ENCODE measurements at places on chromosomes 16 and 17.

DNA sequence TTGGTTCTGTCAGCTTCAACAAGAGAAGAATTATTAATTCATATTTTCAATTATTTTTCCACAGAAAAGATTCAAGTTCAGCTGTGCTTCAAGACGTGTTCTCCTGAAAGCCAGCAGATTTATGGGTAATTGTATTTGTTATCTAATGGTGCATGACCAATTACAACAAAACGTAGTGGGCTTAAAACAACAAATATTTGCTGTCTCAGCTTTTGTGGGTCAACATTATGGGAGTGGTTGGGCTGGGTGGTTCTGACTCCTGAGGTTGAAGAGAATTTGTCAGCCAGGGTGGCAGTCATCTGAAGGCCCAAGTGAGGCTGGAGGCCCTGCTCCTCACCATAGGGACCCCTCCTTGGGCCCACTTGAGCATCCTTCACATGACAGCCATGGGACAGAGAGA is 24.1 kb upstream of the KREMEN2 start:
- DNase-seq, result no peak

- DNase-seq, result no peak
Observed at GRCh38 chr16:19888834-19889233, 4.2 kb upstream of the GPRC5B start.

DNA sequence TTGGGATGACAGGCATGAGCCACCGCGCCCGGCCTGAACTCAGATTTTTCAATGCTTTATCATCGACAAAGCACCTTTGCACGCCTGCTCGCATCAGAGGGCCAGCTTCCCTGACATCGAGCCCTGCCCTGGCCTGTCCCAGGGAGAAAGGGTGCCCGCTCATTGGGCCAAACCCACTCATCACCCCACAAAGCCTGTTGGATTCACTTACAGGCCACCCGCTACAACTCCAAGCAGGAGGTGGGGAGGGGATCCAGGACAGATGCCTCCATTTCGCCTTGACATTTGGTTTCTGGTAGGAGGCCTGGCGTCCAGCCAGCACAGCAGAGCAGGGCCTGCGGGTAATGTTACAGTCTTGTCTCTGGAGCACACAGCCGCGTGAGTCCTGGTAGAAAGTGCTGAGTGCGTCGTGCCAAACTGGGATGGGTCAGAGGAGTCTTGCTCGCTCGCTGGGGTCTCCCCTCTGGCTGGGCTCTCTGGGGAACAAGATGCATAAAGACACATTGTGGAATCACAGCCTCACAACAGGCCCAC is 19.8 kb downstream of the SMTNL2 start:
- DNase-seq, result no peak

GRCh38 chr17:80006339-80006720 is 29.3 kb downstream of the TBC1D16 start:
- no peak for DNase-seq

- DNase-seq, result no peak
Observed at GRCh38 chr17:61371179-61371578, 28.5 kb upstream of the TBX2 start.

GRCh38 chr17:7992516-7992915 is 9.9 kb upstream of the GUCY2D start:
- no peak for DNase-seq

- no peak for DNase-seq
Observed at GRCh38 chr17:82474223-82475010, 15.9 kb downstream of the NARF start.

- DNase-seq, result no peak
Observed at GRCh38 chr16:88321635-88322499, 60.9 kb upstream of the ZNF469 start.

- DNase-seq, result peak; percentile 16
Observed at GRCh38 chr17:79003661-79004411, 5.7 kb downstream of the CANT1 start.

GRCh38 chr17:49687878-49688491 is 10.1 kb upstream of the SPOP start:
- no peak for DNase-seq

- DNase-seq, result no peak
Observed at GRCh38 chr16:31297496-31297895, 37.7 kb downstream of the ITGAM start.

- no peak for DNase-seq
Observed at GRCh38 chr16:23324727-23325126, 22.6 kb downstream of the SCNN1B start.

DNA sequence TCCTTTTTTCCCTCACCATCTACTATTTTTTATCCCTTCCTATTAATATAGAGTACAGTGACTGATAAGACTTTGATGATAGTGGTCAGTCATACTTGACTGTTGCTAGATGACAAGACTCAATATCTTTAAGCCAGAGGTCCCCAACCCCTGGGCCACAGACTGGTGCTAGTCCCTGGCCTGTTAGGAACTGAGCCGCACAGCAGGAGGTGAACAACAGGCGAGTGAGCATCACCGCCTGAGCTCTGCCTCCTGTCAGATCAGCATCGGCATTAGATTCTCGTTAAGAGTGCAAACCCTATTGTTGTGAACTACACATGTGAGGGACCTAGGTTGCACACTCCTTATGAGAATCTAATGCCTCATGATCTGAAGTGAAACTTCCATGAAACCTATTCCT is 341.3 kb downstream of the BCAS3 start:
- no peak for DNase-seq

DNA sequence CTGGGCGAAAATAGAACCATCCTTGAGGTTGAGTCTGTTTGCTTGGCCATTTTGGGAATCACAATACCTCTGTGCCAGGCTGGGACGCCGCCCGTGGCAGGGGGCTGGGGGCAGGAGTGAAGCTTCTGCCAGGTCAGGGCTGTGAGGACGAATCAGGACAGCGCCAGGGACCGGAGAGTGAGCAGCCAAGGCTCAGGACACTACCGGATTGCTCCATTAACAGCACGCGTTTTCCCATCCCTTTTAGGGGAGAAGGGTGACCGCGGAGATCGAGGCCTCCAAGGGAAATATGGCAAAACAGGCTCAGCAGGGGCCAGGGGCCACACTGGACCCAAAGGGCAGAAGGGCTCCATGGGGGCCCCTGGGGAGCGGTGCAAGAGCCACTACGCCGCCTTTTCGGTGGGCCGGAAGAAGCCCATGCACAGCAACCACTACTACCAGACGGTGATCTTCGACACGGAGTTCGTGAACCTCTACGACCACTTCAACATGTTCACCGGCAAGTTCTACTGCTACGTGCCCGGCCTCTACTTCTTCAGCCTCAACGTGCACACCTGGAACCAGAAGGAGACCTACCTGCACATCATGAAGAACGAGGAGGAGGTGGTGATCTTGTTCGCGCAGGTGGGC is 23.4 kb downstream of the C1QTNF1 start:
- DNase-seq, result no peak

GRCh38 chr17:57270801-57271245 is 14.5 kb downstream of the MSI2 start:
- DNase-seq, result no peak

- DNase-seq, result no peak
Observed at GRCh38 chr16:56965149-56966092, 3.7 kb downstream of the CETP start.

DNA sequence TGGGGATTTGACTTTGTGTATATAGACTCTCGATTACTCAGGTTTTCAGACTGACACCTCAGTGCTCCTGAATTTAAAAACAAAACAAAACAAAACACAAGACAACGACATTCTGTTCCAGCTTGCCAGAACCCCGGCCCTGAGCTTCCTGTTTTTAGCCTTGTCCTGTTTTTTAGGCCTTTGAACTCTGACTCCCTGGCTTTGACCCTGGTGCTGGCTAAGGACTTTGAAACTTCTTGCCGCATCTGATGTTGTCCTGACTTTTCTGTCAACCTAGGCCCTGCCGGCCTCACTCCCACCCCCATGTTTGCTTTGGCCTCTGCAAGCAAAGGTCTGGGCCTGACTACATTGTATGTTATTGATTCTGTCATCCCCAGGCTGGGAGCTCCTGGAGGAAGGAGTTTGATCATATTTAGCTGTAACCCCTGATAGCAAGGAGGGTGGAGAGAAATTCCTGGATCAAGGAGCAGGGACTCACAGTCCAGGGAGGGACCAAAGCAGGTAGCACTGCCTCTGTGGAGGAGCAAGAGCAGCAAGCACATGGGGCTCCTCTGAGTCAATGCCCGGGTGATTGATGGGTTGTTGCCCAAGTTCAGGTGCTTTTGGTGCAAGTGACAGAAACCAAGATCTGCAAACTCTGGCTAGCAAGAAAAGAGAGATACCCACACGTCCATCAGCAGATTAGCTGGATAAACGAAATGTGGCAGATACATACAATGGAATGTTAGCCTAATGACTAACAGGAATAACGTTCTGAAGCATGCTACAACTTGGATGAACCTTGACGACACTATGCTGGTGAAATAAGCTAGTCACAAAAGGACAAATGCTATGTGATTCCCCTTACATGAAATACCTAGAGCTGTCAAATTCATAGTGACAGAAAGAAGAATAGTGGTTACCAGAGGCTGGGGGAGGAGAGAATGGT is 7.7 kb downstream of the CCL16 start:
- DNase-seq, result no peak

GRCh38 chr17:35082073-35082657 is 18.7 kb upstream of the RFFL start:
- no peak for DNase-seq

GRCh38 chr16:47695756-47696155 is 234.6 kb downstream of the PHKB start:
- no peak for DNase-seq

DNA sequence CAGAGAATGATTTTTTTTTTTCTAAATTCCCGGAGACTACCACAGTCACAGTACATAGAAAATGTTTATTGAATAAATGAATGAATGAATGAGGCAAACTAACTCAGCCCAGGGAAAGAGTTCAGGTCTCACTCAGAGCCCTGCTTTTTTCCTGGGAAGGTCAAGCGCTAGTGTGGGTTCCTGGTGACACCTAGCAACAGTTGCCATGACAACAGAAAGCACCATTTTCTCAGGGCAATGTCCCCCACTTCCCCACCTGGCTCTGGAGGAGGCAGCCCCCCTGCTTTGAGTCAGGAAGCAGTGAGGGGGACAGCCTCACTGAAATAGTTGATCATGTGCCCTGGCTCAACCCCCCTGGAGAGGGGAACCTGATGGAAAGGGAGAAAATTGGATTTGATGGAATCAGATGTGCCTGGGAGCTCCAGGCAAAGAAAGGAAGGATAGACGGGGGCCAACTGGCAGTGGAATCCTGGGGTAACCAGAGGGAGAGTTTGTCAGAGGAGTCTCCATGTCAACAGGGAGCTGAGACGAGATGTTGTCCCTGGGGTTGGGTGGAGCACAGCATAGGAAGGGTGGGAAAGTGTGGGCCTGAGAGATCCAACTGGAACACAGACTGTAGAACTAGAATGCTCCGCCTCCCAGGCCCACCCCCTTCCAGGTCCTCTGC is 242.2 kb upstream of the CCL2 start:
- no peak for DNase-seq

DNA sequence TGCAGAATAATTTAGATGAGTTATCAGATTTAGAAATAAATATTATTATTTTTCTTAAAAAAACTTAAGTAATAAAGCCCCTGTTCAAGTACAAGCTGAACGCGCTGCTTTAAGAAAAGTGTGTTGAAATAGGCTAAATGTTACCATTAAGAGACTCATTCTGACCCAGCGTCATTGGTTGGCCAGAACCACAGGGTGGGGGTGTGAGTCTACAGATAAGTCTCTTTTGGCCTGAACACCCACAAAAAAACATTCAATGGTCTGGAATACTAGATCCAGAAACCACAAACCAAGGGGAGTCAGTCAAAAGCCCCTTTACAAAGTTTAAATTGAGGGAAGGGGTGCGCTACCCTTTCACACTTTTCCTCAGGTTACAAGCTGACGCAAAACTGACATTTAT is 776.1 kb downstream of the KCNJ2 start:
- DNase-seq, result no peak

GRCh38 chr17:32878211-32878610 is 1.3 kb upstream of the MYO1D start:
- no peak for DNase-seq

- DNase-seq, result no peak
Observed at GRCh38 chr17:81256616-81257015, 17.5 kb downstream of the NDUFAF8 start.

DNA sequence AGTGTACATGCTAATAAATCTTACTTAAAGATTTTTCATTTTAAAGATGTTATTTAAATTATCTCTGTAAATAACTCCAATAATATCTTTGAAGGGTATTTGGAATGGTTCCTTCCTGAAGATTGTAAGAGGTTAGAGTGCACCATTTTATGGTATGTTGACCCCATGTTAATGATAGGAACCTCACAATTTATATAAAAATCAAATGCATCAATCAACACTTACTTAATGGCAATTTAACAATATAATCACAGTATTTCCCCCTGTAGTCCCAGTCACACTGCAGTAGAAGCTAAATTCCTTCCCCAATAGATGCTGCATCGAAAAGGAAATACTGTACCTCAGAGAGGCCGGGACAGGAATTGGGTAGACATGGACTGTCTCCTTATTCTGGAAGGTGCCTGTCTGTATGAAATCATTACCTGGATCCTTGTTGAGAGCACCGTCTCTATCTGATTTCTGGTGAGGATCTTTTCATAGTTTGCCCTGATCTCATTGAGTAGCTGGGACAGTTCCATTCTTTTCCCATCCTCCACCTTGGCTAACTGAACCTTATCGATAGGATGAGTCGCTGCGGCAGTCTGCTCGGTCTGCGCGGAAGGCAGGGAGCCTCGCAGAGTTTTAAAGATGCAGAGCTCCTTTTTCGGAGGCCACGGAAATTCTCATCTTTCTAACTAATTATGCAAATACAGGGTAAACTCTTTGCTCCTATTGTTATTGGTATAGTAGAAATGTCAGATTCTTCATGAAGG is at the start of gene KRT222:
KRT222 (minus strand) TSS at position 596 of the 752 bp plus-strand sequence; CDS start at position 518, 78 bp downstream.
- DNase-seq, result no peak

- no peak for DNase-seq
Observed at GRCh38 chr16:71259086-71259485, 28.6 kb upstream of the HYDIN start.

DNA sequence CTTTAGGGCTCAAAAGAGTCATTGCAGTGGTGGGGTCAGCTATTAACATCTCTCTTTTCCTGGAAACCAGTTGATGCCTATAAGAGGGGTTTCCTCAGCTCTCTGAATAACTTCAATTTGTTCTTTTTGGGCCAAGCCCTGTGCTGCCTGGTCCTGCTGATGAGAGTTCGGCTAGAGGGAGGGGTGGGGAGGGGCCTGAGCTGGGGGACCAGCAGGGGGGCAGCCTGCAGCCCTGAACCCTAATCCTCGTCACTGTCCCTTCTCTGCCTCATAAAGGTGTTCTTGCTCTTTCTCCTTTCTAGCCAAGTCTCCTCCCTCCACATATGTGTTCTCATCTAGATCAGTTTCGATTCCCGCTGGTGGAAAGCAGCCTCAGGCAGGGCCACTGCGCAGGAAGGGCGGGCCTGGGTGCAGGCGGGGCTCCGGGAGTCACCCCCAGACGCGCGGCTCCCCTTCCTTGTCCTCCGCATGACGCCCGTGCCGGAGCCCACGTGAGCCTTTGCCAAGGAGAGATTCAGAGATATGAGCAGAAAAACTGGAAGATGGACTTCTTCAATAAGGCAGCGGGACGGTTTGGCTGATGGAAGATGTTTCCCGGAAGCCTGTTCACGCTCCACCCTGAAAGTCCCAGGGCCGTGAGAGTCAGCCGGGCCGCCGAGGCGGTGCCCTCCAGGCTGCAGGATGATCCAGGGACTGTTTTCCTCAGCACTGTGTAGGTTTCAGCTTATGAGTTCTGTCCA is 15.0 kb upstream of the RHOT1 start:
- peak; percentile 85 for DNase-seq

All from GM13976 (cell line).